ENCODE measurements at places on chromosomes 1 and 21.

GRCh38 chr1:40650075-40650474 lies 15.4 kb downstream of the RIMS3 start:
- DNase-seq = no peak

DNA sequence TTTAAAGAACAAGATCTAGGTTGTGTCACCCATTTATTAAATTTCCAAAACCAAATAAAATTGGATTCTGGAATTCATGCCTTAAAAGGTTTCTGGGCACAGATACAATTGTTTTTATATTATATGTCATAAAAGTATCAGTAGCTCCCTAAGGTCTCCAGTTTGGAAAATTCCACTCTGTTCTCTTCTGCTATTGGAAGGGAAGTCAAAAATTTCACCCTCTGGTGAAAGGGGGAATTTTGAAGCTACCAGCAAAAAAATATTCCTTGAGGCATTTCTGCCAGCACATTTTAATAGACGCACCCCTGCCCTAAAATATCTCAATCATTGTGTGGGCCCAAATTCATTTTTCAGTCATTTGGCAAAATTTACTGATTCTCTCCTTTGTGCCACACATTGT lies 285.7 kb upstream of the SGIP1 start:
- DNase-seq = no peak

DNA sequence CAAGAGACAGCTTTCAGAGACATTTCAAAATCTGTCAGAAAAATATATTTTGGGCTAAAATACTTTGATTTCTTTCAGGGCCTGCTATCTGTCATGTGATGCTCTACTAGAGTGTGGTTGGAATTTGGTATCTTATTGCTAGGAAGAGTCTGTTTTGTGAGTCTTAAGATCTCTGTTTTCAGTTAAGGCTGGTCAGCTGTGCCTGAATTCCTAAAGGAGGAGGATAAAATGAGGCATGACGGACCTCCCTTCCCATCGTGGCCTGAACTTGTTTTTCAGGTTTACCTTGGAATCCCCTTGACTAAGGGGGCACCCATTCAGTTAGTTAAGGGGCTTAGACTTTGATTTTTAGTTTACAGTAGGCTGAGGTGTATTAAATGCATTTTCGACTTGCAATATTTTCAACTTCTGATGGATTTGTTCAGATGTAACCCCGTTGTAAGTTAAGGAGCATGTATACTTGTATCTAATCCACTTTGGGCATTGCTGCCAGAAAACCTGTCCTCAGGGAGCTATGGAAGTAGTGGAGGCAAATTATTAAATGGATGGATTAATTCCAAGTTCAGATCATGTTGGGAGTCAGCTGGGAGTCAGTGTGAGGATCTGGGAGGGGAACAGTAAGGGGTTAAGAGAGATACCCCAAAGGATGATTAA lies 18.3 kb downstream of the CAPN2 start:
- no peak for DNase-seq

GRCh38 chr1:66346873-66347272 lies 187.1 kb upstream of the SGIP1 start:
- DNase-seq = no peak

DNA sequence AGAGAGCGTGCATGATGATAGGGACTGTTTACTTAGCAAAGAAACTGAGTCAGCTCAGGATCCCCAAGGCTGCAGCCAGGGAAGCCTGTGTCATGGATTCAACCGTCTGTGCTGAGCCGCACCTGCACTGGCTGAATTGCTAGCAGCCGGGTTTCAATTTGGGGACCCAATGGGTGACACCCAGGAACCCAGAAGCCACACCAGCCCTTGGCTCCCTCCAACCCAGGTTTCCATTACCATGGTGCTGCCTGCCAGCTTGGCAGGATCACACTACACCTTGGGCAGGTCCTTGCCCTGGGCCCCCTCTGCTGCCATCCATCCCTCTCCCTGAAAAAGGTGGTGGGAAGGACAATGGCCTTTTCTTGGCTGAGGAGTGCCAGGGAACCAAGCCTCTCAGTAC lies 64.0 kb upstream of the CLDN14 start:
- DNase-seq = no peak

GRCh38 chr1:154629061-154629674 lies 21.2 kb upstream of the ADAR start:
- no peak for DNase-seq

DNA sequence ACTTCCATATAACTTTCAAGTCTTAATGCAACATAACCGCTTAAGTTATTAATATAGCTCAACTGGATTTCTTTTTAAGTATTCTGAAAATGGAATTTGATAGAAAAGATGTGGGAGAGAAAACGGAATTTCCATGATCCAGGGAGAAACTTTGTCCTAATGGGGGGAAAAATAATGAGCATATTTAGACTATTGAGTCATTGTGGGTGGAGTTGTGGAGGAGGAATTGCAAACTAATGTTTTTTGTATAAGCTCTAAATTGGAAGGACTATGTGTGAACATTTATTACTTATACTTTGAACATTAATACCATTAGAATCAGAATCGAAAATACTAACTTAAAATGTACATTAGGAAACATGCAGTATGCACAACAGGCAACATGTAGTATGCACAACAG lies 159.9 kb upstream of the NEGR1 start:
- DNase-seq = no peak

- DNase-seq = no peak
Observed at GRCh38 chr21:16311229-16311628, 581.4 kb downstream of the USP25 start.

DNA sequence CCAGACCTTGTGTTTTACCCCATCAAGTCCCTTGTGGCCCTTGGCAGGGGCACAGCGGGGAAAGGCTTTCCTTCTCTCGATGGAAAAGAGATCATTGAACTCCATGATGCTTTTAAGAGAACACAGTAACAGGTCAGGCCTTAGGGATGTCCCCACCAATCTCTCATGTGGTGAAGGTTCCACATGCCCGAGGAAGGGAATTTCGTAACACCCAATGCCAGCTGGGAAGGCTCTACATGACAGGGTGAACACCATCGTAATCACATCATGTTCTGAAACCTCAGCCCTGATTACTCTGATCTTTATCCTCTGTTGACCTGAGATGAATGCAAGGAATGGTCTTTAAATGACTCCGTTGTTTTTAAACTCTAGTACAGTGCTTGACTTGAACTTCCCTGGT lies 105.5 kb upstream of the SPAG17 start:
- DNase-seq = no peak

GRCh38 chr1:29275435-29275834 lies 39.1 kb downstream of the PTPRU start:
- no peak for DNase-seq

DNA sequence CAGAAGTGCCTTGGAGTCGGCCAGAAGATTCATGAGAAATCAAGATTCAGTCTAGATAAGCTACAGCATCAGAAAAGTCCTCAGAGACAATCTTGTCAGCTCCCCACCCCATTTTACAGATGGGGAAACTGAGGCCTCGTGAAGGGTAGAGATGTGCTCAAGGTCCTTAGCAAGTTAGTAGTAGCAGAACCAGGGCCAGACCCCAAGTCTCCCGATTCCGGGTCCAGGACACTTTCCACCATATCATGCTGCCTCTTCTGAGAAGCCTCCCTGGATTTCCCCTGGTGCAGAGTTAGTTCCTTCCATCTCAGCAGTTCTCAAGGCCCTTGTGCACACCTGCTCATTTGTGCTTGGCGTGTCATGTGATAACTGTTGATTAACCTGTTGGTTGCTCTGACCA lies 91.5 kb upstream of the ACTL8 start:
- no peak for DNase-seq

DNA sequence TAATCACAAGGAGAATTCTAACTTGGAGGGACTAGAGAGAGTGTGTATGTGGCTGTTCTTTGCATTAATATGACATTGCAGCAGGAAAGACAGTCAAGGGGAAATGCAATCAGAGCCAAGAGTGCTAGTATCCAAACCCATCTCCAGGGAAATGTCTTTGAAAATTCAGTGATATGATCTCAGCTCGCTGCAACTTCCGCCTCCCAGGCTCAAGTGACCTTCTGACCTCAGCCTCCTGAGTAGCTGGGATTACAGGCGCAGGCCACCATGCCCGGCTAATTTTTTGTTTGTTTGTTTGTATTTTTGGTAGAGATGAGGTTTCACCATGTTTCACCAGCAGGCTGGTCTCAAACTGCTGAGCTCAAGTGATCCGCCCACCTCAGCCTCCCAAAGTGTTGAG lies 16.3 kb downstream of the VASH2 start:
- no peak for DNase-seq

DNA sequence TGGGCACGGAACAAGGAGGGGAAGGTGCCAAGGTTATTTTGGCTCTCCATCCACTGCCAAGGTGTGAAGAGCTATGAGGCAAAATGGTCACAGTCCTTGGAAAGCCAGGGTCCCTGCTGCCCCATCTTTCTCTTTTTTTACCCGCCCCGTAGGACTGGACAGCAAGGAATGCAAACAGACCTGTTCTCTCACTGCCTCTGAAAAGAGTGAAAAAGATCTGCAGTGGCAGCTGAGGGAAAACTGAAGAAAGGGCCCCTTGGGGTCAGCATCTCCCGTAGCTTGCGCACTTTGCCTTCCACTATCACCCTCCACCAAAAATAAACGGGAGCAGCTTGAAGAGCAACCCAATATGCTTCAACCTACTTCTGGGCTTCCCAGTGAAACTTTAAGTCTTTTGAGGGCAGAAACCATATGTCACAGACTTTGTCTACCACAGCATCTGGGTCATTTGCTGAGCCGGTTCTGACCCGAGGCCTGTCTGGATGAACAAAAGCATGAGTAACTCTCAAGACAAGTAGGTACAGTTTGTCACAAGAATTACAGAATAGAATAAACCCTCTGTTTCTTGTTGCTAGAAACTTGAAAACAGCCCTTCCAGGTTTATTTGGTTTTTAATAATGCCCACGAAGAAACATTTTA lies 9.4 kb upstream of the KIF14 start:
- no peak for DNase-seq

GRCh38 chr1:79556189-79556588 lies 549.7 kb upstream of the ADGRL4 start:
- no peak for DNase-seq

- no peak for DNase-seq
Observed at GRCh38 chr1:11946647-11947046, 12.1 kb downstream of the PLOD1 start.

DNA sequence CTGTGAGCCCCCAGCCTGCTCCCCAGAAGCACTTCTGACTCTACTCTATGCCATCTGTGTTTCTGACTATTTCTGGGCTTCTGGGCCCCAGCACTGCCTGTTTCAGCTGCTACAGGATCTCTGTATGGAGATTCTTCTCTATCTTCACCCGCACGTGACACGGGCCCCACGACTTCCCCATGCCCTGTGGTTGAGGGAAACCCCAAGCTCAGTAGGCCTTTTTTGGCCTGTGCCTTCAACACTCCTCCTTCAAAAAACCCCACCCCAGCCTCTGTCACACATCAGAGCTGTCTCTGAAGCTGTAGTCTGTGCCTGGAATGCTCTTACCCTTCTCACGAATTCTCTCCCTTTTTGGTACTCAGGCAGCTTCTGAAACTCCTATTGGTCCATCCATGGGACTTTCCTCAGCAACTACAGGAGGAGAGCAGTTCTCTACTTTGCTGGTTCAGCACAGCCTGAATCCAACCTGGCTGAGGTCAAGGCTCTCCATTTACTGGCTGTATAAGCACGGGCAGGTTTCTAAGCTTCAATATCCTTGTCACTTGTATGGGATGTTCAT lies 2.0 kb upstream of the NID1 start:
- peak; percentile 8 for DNase-seq

- DNase-seq = no peak
Observed at GRCh38 chr1:2027961-2028583, 8.9 kb downstream of the GABRD start.

DNA sequence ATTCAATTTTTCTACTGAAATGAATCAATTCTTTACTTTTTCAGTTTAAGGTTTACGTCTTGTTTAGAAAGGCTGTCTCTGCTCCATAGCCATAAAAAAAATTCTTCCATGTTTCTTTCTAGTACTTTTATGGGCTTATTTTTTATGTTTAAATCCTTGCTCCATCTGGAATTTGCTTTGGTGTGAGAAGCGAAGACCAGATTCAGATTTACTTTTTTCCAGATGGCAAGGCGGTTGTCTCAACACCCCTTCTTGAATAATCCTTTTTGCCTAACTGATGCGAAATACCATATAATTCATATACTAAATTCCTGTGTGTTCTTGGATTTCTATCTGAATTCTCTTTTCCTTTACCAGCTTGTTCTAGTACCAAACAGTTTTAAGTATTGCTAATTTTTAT lies 101.5 kb downstream of the C1orf94 start:
- no peak for DNase-seq

DNA sequence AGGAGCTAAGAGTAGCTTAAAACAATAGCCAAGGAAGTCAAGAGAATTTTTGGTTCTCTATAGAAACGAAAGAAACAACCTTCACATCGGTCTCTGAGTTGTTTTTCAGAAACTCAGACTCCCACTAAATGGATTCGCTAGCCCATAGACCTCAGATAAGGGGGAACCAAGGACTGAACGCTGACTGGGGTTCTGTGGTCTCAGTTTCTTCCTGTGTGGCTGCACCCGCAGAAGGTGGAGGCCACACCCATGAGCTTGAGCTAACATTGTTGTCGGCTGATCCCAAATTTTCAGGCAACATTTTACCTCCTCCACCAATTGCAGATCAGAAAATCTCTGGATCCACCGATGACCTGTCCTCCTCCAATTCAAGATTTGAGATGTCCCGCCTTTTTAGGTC lies 456.1 kb downstream of the AJAP1 start:
- no peak for DNase-seq

DNA sequence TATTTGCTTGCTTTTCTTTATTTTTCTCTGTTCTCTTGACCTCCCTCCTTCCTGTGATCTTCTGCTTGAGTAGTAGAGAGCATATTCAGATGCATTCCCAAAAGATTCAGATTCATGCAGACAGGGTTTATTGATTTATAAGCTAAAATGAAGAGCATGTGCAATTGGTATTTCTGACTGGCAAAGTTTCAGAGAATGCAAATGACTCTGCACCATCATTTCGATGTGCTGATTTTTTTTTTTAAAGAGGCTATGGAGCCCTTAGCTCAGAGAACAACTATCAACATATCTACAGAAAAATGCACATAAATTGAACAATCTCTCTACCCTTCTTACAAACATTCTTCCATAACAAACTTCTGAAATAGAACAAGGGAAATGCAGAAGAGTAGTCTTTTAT lies 312.0 kb downstream of the VAV3 start:
- no peak for DNase-seq

GRCh38 chr1:156750711-156751450 lies 594 bp downstream of the HDGF start:
- DNase-seq = no peak

DNA sequence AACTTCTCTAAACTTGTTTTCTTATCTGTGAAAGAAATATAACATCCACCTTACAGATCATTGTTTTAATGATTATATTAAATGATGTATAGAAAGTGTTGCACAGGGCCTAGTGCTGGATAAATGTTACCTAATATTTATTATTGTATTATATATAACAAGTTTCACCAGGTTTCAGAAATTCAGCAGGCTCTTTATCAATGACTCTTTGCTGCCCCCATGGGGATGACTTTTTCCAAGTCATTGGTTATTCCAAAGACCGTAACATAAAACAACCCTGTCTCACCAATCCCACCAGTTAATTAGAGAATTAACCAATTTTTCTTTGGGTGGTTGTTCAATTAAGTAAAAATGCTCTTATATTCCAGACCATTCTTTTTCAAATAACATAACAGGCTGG lies 7.3 kb upstream of the DEDD start:
- no peak for DNase-seq

GRCh38 chr1:76450229-76450628 lies 375.7 kb downstream of the ST6GALNAC3 start:
- no peak for DNase-seq

Data from stimulated activated CD8-positive, alpha-beta memory T cell treated with anti-CD3 and anti-CD28 coated beads, Interleukin-15, amount 100 ng/mL, for 24 hours (primary cell).